ENCODE measurements at places on chromosomes 7 and 10.

GRCh38 chr7:47040795-47041347, 541.0 kb downstream of the TNS3 start:
- DNase-seq = no peak

DNA sequence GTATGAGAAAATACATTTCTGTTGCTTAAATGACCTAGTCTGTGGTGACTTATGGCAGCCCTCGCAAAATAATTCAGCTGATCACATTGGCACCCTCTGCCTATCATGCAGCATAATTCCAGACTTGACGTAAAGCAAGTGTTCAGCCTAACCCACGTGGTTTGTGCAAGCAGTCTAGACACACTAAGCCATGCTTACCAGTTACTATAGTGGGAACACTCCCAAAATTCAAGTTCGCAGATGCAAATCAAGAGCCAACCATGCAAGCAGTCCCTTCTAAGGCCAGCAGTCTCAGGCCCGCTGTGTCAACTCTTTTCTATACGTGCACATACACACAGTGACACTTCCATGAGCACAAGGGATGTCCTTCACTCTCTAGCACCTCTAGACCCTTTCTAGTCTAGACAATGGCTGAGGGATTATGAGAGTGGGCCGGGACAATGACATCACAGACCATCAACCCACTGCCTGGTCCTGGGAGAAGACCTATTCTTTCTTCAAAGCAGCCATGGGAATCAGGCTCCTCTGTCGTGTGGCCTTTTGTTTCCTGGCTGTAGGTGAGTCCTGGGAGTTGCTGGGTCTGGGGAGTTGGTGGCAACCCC, 29.0 kb upstream of the PRSS1 start:
- no peak for DNase-seq

- DNase-seq = no peak
Observed at GRCh38 chr7:95028683-95029082, 121.3 kb downstream of the PPP1R9A start.

DNA sequence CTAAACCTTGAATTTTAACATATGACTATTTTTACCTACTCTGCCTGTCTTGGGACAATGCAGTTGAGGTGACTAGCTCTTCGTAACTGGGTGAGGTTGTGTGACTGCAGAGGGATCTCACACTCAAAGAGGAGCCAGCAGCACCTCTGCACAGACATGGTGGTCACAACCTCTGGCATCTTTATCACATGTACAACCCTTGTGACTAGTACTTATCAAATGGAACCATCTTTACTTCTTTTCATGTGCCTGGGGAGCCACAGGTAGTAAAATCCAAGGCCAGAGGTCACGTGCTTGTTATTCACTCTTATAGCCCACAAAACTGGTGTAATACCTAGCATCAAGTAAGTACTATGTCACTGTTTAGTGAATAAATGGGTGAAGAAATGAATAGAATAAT, 244.3 kb downstream of the COBL start:
- DNase-seq = no peak

DNA sequence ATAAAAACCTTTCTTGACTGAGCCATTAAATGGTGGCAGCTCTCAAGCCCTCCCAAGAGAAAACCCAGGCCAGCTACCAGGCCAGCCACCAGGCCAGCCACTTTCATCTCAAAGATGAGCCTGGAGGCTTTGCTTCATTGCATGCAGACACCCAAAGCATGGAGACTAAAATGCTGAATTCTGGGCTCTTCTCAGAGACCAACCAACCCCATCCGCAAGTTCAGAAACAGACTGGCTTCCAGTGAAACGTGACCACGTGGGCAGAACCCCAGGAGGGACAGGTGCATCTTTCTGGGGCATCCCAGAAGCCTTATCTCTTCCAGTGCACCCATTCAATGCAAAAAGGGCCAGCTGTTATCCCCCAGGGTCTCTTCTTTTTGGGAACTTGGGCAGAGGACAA, 20.9 kb downstream of the CHST15 start:
- no peak for DNase-seq

GRCh38 chr7:36736090-36736898, 12.0 kb upstream of the AOAH start:
- DNase-seq = no peak

DNA sequence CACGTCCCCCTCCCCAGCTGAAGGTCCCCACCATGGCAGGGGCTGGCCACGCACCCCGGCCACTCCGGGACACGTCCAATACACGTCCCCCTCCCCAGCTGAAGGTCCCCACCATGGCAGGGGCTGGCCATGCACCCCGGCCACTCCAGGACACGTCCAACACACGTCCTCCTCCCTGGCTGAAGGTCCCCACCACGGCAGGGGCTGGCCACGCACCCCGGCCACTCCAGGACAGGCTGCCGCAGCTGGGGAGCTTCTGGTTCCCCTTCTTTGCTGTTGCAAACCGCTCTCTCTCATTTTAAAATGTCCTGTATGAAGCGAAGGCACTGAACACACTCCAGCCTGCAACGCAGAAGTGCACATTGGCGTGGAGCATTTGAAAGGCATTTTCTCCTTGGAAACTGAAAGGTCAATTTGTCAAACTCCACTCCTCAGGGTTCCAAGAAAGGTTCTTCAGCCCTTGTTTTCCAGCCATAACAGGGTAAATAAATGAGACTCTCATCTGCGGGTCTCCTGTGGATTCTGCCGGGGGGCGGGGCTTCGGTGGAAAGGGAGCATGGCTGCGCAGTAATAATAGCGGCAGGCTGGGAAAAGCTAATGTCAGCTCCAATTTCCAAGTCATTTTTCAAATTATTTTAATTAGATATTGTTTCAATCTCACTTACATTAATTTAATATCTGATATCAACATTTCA, 580.3 kb downstream of the DNAJB6 start:
- DNase-seq = no peak

DNA sequence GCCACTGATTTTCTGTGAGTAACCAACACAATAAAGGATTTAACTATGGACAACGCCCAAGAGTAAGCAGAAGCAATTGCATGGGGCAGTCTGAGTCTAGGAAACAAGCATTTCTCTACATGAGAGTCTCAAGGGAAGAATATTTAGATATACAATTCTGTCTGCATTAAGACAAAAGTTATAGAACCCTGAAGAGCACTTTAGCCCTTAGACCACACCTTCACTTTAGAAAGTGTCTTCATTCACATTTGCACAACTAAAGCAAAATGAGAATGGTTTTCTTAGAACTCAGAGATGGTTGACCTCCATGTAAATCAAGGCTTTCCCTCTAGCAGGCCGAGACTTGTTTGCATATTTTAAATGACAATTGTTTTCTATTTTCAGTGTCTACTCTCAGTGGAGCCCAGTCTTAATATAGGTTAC, 25.5 kb upstream of the TRIM24 start:
- DNase-seq = no peak

DNA sequence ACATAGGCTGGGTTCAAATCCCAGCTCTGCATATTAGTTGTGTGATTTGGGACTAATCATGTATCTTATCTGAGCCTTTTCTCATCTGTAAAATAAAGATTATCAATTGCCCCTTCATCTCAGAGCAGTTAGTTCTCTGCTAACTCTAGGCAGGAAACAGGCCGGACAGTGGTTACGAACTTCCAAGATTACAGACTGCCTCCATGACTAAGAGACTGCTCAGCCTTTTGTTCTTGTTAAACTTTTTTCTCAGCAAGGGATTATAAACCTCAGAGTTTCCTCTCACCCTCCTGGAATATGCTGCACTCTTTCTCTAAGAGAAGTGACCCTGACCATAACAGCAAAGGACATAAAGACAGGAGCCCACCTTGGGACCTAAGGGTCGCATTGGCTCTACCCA, 52.5 kb upstream of the NFKB2 start:
- no peak for DNase-seq

GRCh38 chr7:79332091-79332490, 121.4 kb downstream of the MAGI2 start:
- no peak for DNase-seq

DNA sequence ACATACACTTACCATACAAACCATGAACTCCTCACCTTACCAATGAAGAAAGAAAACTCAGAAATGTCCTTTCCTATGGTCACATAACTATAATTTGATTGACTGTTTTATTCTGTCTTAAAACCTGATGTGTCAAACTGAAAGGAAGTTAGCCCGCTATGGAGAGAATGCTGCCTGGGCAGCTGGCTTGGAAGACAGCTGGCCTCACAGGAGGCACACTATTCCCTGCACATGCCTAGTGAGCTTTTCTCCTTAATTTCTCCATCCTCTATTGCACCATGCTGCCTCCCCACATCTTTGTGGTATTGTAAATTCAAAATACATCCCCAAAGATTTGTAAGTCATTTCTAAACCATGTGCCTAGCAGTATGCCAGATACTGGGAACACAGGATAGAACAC, 163.3 kb downstream of the STK31 start:
- no peak for DNase-seq

DNA sequence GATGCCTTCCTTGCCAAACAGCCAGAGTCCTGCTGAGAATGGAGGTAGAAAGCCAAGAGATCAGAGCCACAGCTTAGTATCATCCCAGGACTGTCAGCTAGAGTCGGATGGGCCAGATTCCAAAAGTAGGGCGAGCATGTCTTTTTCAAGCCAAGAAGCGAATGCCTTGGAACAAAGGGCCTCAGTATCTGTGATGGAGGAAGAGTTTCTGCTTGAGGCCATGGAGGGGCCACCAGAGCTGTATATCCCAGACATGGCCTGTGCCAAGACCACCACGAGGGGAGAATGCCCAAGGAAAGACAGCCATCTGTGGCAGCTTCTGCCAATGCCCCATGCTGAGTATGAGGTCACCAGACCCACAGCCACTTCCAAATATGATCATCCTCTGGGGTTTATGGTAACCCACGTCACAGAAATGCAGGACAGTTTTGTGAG, 44.3 kb upstream of the PPP1R17 start:
- DNase-seq = no peak

DNA sequence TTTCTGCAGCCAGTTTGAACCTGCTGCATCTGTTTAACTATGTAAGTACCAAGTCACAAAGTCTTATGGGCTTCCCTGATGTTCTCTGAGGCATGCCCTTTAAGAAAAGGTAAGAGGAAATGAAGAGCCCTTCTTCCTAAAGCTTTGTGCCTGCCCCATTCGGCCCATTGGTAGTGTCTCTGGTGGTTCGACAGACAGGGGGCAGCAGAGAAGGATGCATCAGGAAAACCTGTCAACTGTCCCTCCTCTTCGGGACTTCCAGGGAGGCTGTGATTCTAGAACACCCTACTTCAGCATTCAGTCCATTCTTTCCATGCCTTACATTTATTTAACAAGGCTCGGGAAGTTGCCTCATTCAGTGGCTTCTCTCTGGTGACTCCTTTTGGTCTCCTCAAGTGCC, 1.9 kb upstream of the SFRP4 start:
- DNase-seq = no peak

DNA sequence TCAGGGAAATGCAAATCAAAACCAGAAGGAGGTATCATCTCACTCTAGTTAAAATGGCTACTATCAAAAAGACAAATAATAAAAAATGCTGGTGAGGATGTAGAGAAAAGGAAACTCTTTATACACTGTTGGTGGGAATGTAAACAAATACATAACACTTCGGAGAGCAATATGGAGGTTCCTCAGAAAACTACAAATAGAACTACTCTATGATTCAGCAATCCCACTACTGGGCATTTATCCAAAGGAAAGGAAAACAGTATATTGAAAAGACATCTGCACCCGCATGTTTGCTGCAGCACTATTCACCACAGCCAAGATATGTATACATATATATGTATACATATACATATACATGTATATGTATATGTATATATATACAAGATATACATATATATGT, 94.2 kb downstream of the C10orf90 start:
- DNase-seq = no peak

- no peak for DNase-seq
Observed at GRCh38 chr7:1758028-1758858, 88.2 kb downstream of the ELFN1 start.

DNA sequence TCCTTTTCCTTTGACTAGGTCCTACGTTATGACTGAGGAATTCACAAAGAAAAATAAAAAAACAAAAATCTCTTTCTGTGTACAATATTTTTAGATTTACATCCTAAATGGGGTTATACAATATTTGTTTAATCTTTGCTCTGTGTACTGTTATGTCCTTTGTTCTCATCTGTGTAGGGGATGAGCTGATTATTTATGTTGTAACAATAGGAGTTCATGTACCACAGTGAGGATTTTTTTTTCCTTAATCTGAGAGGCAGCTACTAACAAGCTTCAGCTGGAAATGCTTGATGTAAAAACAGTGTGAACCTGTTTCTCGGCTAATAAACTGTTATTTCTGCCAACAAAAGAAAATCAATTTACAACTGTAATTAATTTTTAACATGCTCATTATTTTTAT, 58.0 kb downstream of the ORC5 start:
- no peak for DNase-seq

- no peak for DNase-seq
Observed at GRCh38 chr7:42227541-42227935, 9.5 kb downstream of the GLI3 start.

DNA sequence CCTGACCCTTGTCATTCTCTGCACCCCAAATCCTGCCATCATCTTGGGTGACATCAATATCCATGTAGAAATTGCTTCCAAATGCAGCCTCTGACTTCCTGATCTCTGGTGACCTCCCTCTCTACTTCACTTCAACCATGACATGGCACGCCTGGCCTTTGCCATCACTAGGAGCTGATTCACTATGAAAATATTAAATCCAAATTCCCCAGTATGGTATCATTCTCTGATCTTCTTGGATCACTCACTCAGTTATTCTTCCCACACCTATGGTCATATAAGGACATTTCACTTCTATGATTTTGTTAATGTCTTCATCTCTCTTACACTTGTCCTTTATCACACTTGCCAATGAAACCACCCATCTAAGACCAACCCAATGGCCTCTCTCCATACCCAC, 73.7 kb upstream of the ODAD2 start:
- no peak for DNase-seq
